Metanephros (tissue), 2 donors: ENCODE measurements at places on chromosomes 1 and 21. TPM values are rescaled to one million over a fixed set of nuclear protein-coding genes. Genes with fewer than 3 reads are reported as not detected.

The FBXO2 gene
- total RNA-seq = 1.4 TPM

The SH2D1B gene
- 0.35 TPM for total RNA-seq

The FAM229A gene
- total RNA-seq = 4.5 TPM

The OLFML2B gene
- total RNA-seq = 11.5 TPM

The EDARADD gene
- 4.6 TPM for total RNA-seq

The RYR2 gene
- 1.9 TPM for total RNA-seq

The LCE1C gene
- not detected for total RNA-seq

The ITGB2 gene
- total RNA-seq = 39.2 TPM

The KPRP gene
- not detected for total RNA-seq

The TEKT2 gene
- 5.0 TPM for total RNA-seq

The BRINP3 gene
- total RNA-seq = 4.3 TPM

The SLC2A5 gene
- 7.5 TPM for total RNA-seq

The CD48 gene
- total RNA-seq = 5.5 TPM

The FMO2 gene
- total RNA-seq = 4.8 TPM

The PLPP3 gene
- total RNA-seq = 158 TPM

The DNALI1 gene
- 10.7 TPM for total RNA-seq
